Foreskin melanocyte (primary cell): ENCODE measurements at places on chromosomes 12 and 14.

- DNase-seq: no peak
Measured at GRCh38 chr12:131130311-131130911, 176.7 kb downstream of the ADGRD1 start.

- DNase-seq: no peak
Measured at GRCh38 chr14:63362389-63362819, 43.7 kb upstream of the GPHB5 start.

DNA sequence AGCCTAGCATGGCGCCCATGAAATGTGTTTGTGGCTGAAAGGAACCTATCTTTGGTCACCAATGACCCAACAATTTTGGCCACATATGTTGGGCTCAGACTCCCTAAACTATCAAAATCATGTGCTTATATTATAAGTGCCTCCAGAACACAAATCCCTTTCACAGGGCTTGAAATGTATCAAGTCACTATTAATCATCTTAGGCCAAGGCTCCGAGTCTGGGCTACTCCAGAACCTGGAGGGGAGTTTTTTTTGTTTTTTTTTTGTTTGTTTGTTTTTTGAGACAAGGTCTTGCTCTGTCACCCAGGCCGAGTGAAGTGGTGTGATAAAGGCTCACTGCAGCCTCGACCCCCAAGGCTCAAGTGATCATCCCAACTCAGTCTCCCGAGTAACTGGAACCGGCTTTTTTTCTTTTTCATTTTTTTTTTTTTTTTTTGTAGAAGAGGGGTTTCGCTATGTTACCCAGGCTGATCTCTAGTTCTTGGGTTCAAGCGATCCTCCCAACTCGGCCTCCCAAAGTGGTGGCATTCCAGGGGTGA, 989 bp upstream of the DRAM1 start:
- no peak for DNase-seq

- DNase-seq: no peak
Measured at GRCh38 chr12:122060081-122060501, 18.5 kb upstream of the MLXIP start.
